ENCODE measurements at places on chromosomes 1 and 21. TPM values are rescaled to one million over a fixed set of nuclear protein-coding genes. Genes with fewer than 3 reads are reported as not detected.

- H3K27ac ChIP-seq = no peak overlapping the region
- H3K4me1 ChIP-seq = peaks cover 12% of the 10 kb centered on the region
- H3K36me3 ChIP-seq = no peaks in the 10 kb centered on the region
- DNase-seq = peak; percentile 61
Observed at GRCh38 chr1:162878000-162878596, 17.1 kb upstream of the CCDC190 start.

DNA sequence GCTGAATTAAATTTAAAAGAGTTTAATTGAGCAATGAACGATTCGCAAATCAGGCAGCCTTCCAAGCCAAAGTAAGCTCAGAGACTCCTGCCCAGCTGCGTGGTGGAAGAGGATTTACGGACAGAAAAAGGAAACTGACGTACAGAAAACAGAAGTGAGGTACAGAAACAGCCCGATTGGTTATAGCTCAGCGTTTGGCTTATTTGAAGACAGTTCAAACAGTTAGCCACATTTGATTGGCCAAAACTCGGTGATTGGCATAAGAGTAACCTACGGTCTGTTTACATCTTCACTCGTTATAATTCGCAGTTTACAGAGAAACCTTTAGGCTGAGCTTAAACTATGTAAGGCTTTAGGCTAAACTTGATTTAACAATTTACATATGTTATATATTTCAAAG, 46.9 kb downstream of the CR1L start:
- H3K4me3 ChIP-seq = no peak overlapping the region
- no peaks in the 10 kb centered on the region for H3K4me1 ChIP-seq
- no peak for DNase-seq
- H3K27me3 ChIP-seq = no peaks in the 10 kb centered on the region
- no peak overlapping the region for H3K27ac ChIP-seq
- no peaks in the 10 kb centered on the region for H3K36me3 ChIP-seq

- H3K27ac ChIP-seq = peak overlapping the region; percentile 71
- peak overlapping the region; percentile 66 for H3K4me3 ChIP-seq
- H3K4me1 ChIP-seq = peaks cover 13% of the 10 kb centered on the region
- H3K36me3 ChIP-seq = no peaks in the 10 kb centered on the region
Observed at GRCh38 chr1:26164036-26164860, 4.5 kb downstream of the C1orf232 start.

DNA sequence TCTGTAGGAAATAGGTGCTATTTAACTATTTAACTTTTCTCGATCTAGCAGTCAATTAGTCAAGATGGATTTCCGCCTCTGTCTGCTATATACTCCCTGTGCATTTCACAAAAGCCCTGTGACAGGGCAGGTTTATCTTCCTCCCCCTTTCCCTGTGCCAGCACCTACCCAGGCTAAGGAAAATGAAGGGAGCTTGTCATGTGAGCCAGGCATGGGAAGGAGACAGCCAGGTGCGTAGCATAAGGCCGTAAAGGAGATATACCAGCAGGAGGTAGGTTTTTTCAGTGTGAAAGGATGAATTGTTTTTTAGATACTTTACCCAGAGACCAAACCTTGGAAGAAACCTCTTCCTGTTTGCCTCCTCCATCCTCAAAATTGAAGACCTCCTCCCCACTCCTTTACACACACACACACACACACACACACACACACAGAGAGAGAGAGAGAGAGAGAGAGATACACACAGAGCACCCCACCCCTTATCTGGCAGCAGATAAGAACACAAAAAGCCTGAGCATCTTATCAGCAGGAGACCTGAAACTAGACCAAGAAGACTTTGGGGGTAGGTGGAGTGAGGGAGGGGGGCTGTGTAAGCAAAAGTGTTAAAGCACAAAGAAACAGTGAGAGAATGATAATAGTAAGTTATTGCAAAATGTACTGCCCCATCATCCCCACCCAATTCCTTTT, 12.0 kb upstream of the TARBP1 start:
- no peaks in the 10 kb centered on the region for H3K27me3 ChIP-seq
- peaks cover 22% of the 10 kb centered on the region for H3K4me1 ChIP-seq
- no peak overlapping the region for H3K4me3 ChIP-seq
- H3K27ac ChIP-seq = no peak overlapping the region

DMRTA2 gene
- not detected for polyA plus RNA-seq

UBL4B gene
- polyA plus RNA-seq = not detected

DNA sequence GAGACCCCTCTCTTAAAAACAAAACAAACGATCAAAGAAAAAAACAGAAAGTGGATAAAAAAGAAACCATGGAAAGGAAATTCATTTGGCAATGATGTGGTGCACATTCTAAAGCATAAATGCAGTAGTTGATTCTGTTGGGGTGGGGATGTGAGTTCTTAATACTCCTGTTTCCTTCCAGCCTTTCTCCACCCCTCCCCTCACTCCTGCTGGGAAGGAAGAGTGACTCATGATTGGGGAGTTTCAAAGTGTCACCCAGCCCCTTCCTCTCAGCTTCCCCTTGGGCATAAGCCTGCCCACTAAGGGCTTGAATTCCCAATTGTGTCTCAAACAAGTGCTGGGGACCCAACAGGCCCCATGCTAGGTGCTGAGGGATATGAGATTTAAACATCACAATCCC, 6.7 kb upstream of the PINK1 start:
- DNase-seq = no peak
- H3K27me3 ChIP-seq = no peaks in the 10 kb centered on the region
- no peaks in the 10 kb centered on the region for H3K36me3 ChIP-seq
- no peak overlapping the region for H3K27ac ChIP-seq
- H3K4me1 ChIP-seq = no peaks in the 10 kb centered on the region

TAS1R1 gene
- 0.04 TPM for polyA plus RNA-seq

- peak overlapping the region; percentile 98 for H3K27ac ChIP-seq
- peak overlapping the region; percentile 96 for H3K4me3 ChIP-seq
- H3K36me3 ChIP-seq = peaks cover 5% of the 10 kb centered on the region
- no peaks in the 10 kb centered on the region for H3K27me3 ChIP-seq
Observed at GRCh38 chr1:206685769-206686477, 1.2 kb downstream of the MAPKAPK2 start.

DNA sequence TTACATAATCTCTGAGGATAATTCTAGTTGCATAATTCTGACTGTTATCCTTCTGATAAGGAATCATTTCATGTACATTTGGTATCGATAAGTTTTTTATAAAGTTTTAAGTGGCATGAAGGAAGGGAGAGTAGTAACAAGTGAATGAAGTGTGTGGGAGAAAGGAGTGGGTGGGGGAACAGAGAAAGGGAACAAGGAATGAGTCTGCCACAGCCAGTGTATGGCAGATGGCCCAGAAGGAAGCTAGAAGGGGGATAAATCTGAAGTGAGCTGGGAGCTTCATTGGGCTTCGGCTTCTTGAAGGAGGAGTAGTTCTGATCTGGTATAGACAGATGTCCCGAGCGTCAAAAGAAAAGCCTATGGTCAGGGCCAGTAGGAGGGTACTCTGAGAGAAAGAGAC, 18.6 kb downstream of the ZBTB40 start:
- no peak for DNase-seq
- H3K36me3 ChIP-seq = no peaks in the 10 kb centered on the region
- no peaks in the 10 kb centered on the region for H3K27me3 ChIP-seq
- H3K4me3 ChIP-seq = no peak overlapping the region

GRCh38 chr1:10431070-10431730, 967 bp downstream of the CENPS start:
- H3K4me3 ChIP-seq = peak overlapping the region; percentile 93
- DNase-seq = no peak
- H3K4me1 ChIP-seq = peaks cover 14% of the 10 kb centered on the region

GRCh38 chr1:99266726-99267125, 2.4 kb downstream of the PLPPR4 start:
- no peak overlapping the region for H3K4me3 ChIP-seq
- no peaks in the 10 kb centered on the region for H3K4me1 ChIP-seq
- H3K27ac ChIP-seq = no peak overlapping the region
- H3K36me3 ChIP-seq = no peaks in the 10 kb centered on the region
- peaks cover 22% of the 10 kb centered on the region for H3K27me3 ChIP-seq
- DNase-seq = no peak

DNA sequence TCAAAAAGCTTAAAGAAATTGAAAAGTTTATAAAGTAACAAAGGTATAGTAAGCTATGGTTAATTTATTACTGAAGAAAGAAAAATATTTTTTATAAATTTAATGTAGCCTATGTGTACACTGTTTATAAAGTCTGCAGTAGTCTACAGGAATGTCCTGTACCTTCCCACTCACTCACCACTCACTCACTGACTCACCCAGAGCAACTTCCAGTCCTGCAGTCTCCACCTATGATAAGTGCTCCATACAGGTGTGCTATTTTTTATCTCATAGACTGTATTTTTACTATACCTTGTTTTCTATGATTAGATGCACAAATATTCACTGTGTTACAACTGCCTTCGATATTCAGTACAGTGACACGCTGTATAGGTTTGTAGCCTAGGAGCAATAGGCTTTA, 106.6 kb downstream of the NR5A2 start:
- H3K36me3 ChIP-seq = no peaks in the 10 kb centered on the region
- H3K4me3 ChIP-seq = no peak overlapping the region
- no peak for DNase-seq
- H3K4me1 ChIP-seq = no peaks in the 10 kb centered on the region
- H3K27ac ChIP-seq = no peak overlapping the region

ACP6 gene
- polyA plus RNA-seq = 5.0 TPM

KCNJ9 gene
- not detected for polyA plus RNA-seq

DPH5 gene
- 24.9 TPM for polyA plus RNA-seq

GRCh38 chr21:29149808-29150425, 19.5 kb downstream of the MAP3K7CL start:
- DNase-seq = no peak
- H3K36me3 ChIP-seq = no peaks in the 10 kb centered on the region
- no peak overlapping the region for H3K4me3 ChIP-seq
- H3K27me3 ChIP-seq = no peaks in the 10 kb centered on the region
- H3K4me1 ChIP-seq = peaks cover 79% of the 10 kb centered on the region

ATP1A2 gene
- 162 TPM for polyA plus RNA-seq

- H3K27ac ChIP-seq = no peak overlapping the region
- H3K4me1 ChIP-seq = no peaks in the 10 kb centered on the region
- peak; percentile 48 for DNase-seq
- H3K27me3 ChIP-seq = no peaks in the 10 kb centered on the region
- no peak overlapping the region for H3K4me3 ChIP-seq
- H3K36me3 ChIP-seq = no peaks in the 10 kb centered on the region
Observed at GRCh38 chr21:35737899-35738346, 322.4 kb downstream of the SETD4 start.
